ENCODE measurements at places on chromosomes 11 and 22. TPM values are rescaled to one million over a fixed set of nuclear protein-coding genes. Genes with fewer than 3 reads are reported as not detected.

GRCh38 chr11:11027288-11027687 lies 169.4 kb upstream of the ZBED5 start:
- DNase-seq: no peak

Gene TRPM5
- not detected for total RNA-seq

GRCh38 chr11:115459563-115459962 lies 44.7 kb downstream of the CADM1 start:
- DNase-seq: no peak

Gene OR10A2
- total RNA-seq: not detected

Gene JAML
- 1.2 TPM for total RNA-seq

DNA sequence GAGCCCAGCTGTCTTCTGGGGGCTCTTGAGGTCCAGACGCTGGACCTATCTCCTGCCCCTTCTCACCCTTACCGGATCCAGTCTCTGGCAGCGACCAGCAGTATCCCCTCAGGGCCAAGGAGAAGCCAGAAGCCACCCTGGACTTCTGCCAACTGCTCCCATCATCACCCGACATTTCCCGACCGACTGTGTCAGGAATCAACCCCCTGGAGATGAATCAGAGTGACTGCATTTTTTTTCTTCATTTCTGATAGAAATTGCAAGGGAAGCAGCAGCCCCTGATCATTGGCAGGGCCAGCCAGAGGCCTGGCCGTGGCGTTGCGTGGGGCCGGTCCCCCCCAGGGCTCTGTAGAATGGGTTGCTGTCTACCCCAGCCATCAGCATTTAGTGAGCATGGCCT lies 5.2 kb upstream of the LIF start:
- DNase-seq: no peak

DNA sequence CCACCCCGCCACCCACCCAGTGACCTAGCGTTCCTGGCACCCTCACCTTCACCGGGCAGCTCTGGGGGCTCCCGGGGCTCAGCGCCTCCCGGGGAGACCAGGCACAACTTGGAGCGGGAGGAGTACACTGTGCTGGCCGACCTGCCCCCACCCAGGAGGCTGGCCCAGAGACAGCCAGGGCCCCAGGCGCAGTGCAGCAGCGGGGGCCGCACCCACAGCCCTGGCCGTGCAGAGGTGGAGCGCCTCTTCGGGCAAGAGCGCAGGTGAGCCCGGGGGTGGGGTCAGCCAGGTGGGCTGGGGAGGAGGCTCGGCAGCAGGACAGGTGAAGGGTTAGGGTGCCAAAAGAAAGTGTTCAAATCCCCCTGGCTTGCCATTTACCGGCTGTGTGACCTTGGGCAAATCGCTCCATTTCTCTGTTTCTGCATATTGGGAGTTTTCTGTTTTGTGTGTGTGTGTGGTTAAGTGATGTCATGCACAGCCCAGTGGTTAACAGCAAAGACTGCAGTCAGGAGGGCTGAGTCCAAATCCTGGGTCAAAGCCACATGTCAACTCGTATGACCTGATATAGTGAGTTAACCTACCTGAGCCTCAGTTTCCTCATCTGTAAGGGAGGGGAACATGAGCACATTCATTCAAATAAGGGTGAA lies 29.5 kb downstream of the TRIOBP start:
- DNase-seq: no peak

DNA sequence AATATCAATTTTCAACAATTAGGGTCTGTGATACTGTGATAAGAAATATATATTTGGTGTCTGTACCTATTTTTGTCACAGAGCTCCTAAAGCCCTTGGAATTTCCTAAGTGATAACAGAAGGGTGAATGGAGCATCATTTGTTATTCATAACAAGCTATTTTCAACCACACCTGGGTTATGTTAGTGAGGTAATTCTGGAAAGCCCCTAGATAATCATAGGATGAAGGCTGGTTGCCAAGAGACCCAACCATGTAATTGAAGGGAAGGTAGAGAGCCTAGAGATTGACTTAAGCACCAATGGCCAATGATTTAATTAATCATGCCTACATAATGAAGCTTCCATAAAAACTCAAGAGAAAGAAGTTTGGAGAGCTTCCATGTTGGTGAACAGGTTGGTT lies 109.4 kb downstream of the KIF18A start:
- no peak for DNase-seq

- no peak for DNase-seq
These were observed 13.7 kb downstream of the ARHGEF17 start for GRCh38 chr11:73321604-73322381.

Gene TBX1
- total RNA-seq: 38.9 TPM

DNA sequence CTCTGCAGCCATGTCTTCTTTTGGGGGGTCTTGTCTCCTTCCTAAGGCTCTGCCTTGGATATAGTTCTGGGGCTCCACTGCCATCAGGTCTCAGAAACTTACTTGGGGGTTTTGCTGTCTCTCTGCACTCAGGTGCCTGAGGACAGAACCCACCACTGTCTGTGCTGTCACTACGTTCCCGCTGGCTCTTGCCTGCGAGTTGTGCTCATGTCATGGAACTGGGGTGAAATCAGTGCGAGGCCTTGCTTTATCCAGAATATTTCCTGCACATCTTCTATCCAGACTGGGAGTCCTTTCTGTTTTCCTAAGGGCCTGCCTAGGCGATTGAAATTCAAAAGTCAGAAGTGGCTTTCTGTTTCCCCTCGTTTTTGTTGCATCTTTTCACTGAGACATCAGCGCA lies 6.6 kb upstream of the USP2 start:
- no peak for DNase-seq

DNA sequence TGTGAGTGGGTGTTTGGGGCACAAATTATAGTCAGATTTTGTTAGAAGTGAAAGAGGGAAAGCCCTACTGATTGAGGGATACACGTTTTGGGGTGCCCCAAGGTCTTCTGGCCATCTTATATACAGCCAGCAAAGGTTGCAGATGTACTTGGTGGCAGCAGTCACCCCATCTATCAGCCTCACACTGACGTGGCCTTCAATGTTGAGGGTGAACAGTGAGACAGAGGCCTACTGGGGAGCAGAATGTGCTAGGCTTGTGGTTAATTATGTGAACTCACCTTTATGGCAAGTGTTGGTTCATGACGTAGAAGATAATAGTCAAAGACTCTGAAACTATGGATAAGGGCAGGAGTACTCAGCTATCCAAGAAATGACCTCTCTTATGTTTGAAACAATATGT lies 121.2 kb downstream of the TRIM44 start:
- DNase-seq: no peak

Gene TMPRSS6
- not detected for total RNA-seq

- no peak for DNase-seq
These were observed 43.0 kb downstream of the CACNA1I start for GRCh38 chr22:39613549-39613921.

Gene IL18
- 5.9 TPM for total RNA-seq

- DNase-seq: no peak
These were observed 4.5 kb downstream of the ARVCF start for GRCh38 chr22:20011993-20012740.

DNA sequence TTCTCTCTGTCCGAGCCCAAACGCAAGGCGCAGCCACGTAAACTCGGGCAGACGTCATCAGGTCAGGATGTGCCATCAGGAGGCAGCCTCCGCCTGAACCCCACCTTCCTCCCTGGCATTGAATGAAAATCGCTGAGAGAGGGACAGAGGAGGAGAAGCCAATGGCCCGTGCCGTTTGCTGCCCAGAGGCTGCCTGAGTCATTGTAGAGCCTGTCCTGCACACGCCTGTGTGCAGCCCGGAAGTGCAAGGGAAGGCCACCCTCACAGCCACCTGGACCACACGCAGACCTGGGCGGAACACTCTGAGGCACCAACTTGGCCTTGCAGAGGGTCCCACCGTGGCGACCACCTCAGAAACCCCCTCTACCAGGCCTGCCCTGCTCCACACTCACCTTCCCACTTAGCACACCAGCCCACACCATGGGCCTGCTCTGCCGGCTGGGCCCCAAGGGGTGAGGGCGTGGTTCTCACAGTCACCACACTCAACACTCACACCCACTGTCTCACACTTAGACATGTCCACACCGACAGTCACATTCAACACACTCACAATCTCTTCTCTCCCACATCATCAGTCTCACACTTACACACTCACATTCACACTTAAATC lies 9.1 kb downstream of the CHID1 start:
- DNase-seq: no peak

GRCh38 chr11:130592056-130592455 lies 143.6 kb downstream of the ADAMTS15 start:
- DNase-seq: no peak

DNA sequence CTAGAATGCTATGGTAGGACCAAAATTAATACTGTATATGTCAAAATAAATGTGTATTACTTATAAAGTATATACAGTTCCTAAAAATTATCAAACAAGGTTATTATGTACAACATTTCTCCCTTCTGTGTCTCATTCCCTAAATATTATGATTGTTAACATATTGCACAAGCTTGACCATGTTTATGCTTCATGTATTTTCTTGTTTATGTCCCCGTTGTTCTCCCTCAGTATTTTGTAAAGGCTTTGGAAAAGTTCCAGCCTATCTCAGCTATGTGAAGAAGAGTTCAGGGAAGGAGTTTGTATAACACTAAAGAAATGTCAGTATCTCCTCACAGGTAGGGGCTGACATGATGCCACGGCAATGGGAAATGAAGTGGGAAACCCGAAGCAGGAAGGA lies 19.6 kb downstream of the ADM start:
- no peak for DNase-seq

- DNase-seq: no peak
These were observed 104.3 kb downstream of the GAB2 start for GRCh38 chr11:78313181-78313795.

DNA sequence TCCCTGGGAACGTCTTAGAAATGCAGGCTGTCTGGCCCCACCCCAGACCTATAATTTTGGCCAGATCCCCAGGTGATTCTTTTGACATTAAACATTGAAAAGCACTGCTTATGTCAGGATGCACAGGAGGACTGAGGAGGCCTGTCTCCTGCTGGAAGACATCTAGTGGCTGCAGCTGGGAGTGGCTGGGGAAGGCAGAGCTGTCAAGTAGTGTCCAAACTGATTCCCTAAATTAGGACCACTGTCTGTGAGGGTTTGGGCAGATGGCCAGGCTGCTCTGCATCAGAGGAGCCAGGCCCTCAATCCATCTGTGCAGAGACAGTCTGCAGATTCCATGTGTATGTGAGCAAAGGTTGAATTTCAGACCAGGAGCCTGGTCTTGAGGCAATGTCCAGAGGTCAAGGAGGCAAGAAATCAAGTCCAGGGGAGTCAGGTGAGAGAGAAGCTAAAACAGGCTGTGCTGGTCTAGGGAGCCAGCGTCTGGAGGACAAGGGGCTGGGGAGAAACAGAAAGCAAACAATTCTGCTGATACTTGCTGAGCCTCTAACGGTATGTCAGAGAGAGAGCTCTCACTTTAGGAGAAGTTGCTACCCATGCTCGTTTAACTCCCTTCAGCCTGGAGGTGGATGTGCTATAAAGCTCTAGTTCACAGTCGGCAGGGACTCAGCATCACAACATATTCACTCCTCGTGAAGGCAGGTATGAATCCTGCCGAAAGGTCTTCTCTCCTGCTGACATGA lies 15.3 kb upstream of the SYTL2 start:
- DNase-seq: no peak

Gene CENPM
- 5.1 TPM for total RNA-seq

Gene OTUB1
- 70.3 TPM for total RNA-seq

GRCh38 chr11:134390706-134391569 lies 21.1 kb downstream of the B3GAT1 start:
- DNase-seq: no peak

DNA sequence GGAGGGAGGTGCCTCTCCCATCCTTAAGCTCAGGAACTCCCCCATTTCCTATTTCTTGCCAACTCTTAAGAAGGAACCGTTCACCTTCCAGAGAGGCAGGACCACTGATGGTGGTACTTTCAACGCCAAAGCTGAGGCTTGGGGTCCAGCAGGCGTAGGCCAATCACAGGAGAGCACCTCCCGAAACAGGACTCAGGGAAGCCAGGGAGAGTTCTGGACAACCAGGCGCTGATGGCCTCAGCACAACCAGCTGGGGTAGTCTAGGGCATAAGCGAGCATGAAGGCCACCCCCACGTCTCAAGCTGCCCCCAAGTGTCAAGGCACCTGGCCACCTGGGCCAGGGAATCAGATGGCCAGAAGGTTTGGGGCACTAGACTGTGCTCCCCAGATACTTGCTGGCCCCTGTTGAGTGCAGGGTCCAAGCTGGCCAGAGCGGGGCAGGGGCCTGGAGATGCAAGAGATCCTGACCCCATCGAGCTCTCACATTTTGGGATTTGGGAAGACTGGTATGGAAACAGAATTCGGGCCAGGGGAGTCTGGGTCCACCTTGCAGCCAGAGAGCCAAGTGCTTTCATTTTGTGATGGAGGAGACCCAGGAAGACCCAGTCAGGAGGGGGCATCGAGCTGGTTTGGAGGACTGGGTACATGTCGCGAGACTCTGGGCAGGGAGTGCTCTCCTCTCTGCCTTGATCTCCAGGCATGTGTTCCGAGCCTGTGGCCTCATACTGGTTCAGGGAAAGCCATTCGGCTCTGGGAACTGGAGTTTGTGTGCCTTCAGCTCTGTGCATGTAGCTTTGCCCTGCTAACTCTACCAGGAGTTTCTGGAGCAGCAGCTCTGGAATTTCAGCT lies 926 bp downstream of the CD6 start:
- DNase-seq: no peak

- peak; percentile 79 for DNase-seq
These were observed 18.9 kb upstream of the WNT11 start for GRCh38 chr11:76225122-76225611.

DNA sequence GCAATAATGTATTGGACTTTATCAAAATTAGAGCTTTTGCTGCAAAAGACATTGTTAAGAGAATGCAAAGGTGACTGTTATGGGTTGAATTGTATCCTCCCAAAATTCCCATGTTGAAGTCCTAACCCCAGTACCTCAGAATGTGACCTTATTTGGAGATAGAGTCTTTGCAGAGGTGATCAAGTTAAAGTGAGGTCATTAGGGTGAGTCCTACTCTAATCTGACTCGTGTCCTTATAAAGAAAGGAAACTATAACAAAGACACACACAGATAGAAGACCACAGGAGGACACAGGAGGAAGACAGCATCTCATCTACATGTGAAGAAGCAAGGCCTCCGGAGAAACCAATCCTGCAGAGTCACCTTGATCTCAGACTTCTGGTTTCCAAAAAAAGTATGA lies 1011.2 kb downstream of the TBC1D22A start:
- DNase-seq: no peak

Gene ZNF214
- 2.0 TPM for total RNA-seq

Gene IGF2
- 29.8 TPM for total RNA-seq

DNA sequence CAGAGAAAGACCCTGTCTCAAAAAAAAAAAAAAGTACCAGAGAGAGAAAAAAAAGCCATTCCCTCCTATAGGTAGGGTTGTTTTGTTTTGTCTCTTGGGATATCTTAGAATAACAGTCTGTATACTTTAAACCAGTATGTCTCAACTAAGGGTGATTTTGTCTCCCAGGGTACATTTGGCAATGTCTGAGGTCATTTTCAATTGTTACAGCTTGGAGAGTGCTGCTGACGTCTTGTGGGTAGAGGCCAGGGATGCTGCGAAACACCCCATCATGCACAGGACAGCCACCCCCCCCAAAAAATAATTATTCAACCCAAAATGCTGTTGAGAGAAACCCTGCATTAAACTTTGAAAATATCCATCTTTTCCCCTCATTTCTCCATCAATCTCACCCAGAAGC lies 56.1 kb upstream of the CRTAM start:
- DNase-seq: no peak

Gene LARGE2
- total RNA-seq: not detected

Gene FDXACB1
- 0.46 TPM for total RNA-seq

- DNase-seq: no peak
These were observed 84.7 kb upstream of the GDPD4 start for GRCh38 chr11:77386178-77386577.

Gene WNT11
- total RNA-seq: 2.9 TPM

All from gastrocnemius medialis (tissue), 4 donors.